Small intestine (tissue), 16 donors: ENCODE measurements at places on chromosomes 2 and 18. TPM values are rescaled to one million over a fixed set of nuclear protein-coding genes. Genes with fewer than 3 reads are reported as not detected.

CCDC141 gene
- polyA plus RNA-seq, result 2.5 TPM

SCN1A gene
- 0.10 TPM for polyA plus RNA-seq

SPP2 gene
- not detected for polyA plus RNA-seq

IL1RN gene
- polyA plus RNA-seq, result 21.3 TPM

CSRNP3 gene
- 0.90 TPM for polyA plus RNA-seq

TMEM247 gene
- not detected for polyA plus RNA-seq

B3GNT7 gene
- 44.6 TPM for polyA plus RNA-seq

PSD4 gene
- 24.7 TPM for polyA plus RNA-seq

TCF23 gene
- polyA plus RNA-seq, result 0.03 TPM

NFATC1 gene
- polyA plus RNA-seq, result 2.2 TPM

RAPGEF4 gene
- polyA plus RNA-seq, result 0.54 TPM

UGT1A9 gene
- polyA plus RNA-seq, result not detected

PAX8 gene
- polyA plus RNA-seq, result 1.2 TPM

ARHGAP28 gene
- 1.2 TPM for polyA plus RNA-seq

MROH2A gene
- polyA plus RNA-seq, result 0.30 TPM

UGT1A5 gene
- 0.15 TPM for polyA plus RNA-seq

UGT1A8 gene
- 0.07 TPM for polyA plus RNA-seq

DSG1 gene
- 0.13 TPM for polyA plus RNA-seq
